Heart left ventricle (tissue), 16 donors: ENCODE measurements at places on chromosomes 16 and 17. TPM values are rescaled to one million over a fixed set of nuclear protein-coding genes. Genes with fewer than 3 reads are reported as not detected.
A peak's percentile ranks its signal among the peaks of the same experiment; 100 is the strongest.

DNA sequence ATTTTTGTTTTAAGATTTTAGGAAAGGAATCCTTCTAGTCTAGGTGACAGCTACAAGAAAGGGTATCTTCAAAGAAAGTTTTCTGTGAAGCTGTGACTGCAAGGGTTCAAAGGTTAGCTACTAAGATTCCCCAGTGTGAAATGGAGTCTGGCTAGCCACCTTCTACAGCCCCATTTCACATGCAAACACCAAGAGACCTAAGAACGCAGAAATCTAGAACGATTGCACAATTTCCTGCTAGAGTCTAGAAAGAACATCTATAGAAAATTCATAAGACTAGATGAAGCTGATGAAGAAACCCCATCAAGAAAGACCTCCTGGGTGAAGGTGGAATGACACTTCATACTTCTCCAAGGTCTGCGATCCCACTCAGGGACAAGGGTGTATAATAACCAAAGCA, 77.1 kb downstream of the STX8 start:
- DNase-seq = no peak

- DNase-seq = no peak
Observed at GRCh38 chr17:81866440-81867169, 4.5 kb downstream of the ARHGDIA start.

- peak; percentile 95 for DNase-seq
Observed at GRCh38 chr17:77429969-77430752, 289.4 kb downstream of the SEC14L1 start.

DNA sequence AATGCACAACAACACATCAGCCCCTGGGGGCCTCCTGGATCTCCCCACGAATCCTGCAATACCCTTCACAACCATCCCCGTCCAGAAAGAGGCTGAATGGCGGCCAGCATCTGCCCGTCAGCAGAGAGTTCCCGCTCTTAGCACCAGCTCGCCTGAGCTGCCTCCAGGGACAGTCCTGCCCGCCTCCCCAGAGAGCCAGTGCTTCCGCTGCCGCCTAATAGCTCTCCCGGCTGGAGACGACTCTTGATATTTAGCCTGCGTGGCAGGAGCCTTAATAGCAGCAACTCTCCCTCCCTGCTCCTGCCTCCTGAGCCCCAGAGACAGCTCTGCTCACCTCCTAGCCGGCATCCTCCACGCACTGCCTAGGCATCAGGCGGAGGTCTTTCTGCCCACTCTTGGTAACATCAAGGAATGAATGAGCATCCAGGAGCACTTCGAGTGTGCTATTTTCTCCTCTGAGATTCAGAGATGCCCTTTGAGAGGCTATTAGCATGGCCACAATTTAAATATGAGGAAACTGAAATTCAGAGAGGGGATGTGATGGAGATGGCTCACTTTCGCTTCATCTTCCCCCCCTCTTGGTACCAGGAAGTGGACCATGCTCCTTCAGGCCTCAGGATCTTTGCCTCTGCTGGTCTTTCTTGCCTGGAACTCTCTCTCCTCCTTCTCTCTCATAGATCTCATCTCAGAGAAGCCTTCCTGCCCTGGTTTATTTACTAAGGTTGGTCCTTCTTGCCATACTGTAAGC, 67.9 kb downstream of the RAI1 start:
- no peak for DNase-seq

- DNase-seq = no peak
Observed at GRCh38 chr16:85028685-85029407, 1.3 kb downstream of the KIAA0513 start.

CACNG1 gene
- total RNA-seq = not detected

NEUROD2 gene
- total RNA-seq = not detected

GRCh38 chr17:15945527-15946191, 729 bp downstream of the ADORA2B start:
- DNase-seq = no peak

DNA sequence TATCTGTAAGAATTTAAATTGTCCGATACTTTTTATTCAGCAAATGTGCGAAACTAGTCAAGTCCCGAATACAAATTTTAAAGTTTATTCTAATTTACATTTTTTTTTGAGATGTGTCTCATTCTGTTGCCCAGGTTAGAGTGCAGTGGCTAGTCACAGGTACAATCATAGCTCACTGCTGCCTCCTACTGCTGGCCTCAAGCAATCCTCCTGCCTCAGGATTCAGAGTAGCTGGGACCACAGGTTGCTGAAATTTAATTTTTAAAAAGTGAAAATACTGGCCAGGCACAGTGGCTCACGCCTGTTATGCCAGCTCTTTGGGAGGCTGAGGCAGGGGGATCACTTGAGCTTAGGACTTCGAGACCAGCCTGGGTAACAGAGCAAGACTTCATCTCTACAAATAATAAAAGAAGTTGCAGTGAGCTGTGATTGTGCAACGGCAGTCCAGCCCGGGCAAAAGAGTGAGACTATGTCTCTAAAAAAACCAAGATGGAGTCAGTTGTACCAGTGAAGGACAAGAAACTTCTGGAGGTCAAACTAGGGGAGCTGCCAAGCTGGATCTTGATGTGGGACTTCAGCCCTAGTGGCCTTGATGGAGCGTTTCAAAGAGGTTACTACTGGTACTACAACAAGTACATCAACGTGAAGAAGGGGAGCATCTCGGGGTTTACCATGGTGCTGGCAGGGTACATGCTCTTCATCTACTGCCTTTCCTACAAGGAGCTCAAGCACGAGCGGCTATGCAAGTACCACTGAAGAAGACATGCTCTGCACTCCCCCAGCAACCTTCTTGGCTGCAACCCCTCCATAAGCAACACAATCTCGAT, 5.6 kb downstream of the POLG2 start:
- no peak for DNase-seq

DNA sequence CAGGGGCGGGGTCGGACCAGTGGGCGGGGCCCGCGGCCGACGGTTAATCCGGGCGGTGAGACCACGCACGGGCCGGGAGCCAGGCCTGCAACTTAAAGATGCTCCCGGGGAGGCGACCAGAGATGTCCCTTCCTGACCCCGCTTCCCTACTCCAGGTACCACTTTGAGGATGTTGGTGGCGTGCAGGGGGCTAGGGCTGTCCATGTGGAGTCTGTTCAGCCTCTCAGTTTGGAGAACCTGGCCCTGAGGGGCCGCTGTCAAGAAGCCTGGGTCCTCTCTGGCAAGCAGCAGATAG, 580 bp downstream of the RANGRF start:
- DNase-seq = no peak

DNA sequence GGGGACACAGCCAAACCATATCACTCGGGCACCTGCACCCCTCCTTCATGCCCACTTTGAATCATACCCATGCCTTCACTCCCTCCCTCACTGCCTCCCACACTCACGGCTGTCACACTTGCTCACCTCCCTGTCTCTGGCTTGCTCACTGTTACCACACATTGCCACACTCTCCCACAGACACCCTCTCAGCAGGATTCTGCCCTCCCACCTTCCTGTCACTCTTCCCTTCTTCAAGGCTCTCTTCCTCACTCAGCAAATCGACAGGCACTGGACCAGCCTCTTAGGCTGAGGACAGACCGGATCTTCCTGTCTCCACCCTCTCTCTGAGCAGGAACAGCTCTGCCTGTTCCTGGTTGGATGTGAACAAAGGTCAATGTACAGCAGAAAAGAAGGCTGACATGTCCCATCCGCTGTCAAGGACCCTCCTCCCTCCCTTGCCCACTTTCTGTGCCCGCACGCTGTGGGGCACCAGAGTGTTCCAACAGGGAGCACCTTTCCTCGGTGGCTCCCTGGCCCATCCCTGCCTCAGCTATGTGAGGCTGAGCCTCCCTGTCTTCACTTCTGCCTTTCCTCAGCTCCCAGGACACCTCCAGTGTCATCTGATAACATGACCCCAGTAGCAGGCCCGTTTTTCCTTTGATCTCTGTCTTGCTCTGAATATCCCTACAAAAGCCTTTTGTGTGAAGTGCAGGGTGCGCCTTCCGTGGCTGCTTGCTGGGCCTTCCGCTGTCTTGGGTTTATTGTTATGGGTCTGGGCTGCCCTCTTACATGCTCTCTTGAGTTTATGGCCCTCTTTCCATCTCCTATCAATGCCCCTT, 47.0 kb downstream of the CCDC182 start:
- no peak for DNase-seq

MPV17L gene
- total RNA-seq = 6.1 TPM

- no peak for DNase-seq
Observed at GRCh38 chr16:4179020-4179419, 62.8 kb upstream of the ADCY9 start.

PRR35 gene
- total RNA-seq = not detected

GRCh38 chr17:72296456-72296855, 175.6 kb downstream of the SOX9 start:
- DNase-seq = no peak

DNA sequence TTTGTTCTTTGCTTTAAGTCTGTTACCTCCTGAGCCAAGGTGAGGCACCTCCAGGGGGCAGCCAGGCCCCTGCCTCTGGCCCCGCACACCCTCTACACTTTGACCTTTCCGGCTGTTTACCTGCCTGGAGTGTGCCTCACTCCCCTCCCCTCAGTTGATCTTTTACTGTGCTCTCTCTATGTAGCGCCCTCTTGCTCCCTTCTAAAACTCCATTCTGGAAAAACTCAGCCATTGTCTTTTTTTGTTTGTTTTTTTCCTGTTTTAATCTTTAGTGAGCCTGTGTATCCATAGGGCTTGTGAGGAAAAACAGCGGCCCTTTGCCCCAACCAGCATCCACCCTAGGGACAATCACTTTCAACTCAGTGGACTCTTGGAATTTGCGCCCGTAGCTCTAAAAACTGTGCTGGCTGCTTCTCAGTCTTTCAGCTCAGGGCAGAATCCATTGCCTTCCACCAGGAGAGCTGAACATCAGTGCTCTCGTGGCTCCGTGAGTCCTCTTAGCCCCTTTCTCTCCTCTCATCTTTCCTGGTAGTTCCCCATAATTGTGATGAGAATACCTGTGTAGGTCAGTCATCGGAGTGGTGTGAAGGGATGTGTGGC, 4.3 kb downstream of the AMDHD2 start:
- DNase-seq = no peak

DNA sequence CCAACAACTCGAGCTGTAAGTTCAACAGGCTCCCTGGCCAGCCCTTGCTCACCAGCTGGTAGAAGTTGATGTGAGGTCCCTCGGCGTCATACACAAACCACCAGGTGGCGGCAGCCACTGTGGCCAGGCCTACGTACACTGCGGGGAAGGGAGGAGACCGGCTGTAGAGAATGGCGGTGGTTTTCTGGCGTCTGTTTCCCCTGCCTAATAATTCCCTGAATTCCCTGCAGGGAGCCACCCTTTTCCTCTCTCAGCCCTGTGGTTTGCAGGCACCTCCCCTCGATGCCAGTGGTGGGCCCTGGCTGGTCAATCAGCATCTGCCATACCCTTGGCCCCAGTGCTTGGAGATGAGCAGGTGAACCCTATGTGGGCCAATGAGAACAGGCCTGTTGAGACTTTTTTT, 18.9 kb upstream of the P2RX1 start:
- peak; percentile 77 for DNase-seq

TEKT5 gene
- 0.51 TPM for total RNA-seq

GRCh38 chr16:86531191-86531545, 20.8 kb downstream of the FOXF1 start:
- DNase-seq = peak; percentile 71

TSPOAP1 gene
- 23.1 TPM for total RNA-seq

DNA sequence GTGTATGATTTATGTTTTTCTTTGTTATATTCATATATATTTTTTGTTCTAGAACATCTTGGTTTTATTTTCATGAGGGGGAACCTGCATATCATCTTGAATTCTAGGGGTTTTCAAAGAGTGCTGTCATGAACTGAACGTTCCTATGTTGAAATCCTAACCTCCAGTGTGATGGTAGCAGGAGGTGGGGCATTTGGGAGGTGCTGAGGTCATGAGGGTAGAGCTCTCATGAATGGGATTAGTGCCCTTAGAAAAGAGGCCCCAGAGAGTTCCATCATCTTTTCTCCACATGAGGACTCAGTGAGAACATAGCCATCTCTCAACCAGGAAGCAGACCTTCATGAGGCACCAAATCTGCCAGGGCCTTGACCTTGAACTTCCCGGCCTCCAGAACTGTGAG, 34.6 kb upstream of the CCDC182 start:
- DNase-seq = no peak

CHST5 gene
- not detected for total RNA-seq

DNA sequence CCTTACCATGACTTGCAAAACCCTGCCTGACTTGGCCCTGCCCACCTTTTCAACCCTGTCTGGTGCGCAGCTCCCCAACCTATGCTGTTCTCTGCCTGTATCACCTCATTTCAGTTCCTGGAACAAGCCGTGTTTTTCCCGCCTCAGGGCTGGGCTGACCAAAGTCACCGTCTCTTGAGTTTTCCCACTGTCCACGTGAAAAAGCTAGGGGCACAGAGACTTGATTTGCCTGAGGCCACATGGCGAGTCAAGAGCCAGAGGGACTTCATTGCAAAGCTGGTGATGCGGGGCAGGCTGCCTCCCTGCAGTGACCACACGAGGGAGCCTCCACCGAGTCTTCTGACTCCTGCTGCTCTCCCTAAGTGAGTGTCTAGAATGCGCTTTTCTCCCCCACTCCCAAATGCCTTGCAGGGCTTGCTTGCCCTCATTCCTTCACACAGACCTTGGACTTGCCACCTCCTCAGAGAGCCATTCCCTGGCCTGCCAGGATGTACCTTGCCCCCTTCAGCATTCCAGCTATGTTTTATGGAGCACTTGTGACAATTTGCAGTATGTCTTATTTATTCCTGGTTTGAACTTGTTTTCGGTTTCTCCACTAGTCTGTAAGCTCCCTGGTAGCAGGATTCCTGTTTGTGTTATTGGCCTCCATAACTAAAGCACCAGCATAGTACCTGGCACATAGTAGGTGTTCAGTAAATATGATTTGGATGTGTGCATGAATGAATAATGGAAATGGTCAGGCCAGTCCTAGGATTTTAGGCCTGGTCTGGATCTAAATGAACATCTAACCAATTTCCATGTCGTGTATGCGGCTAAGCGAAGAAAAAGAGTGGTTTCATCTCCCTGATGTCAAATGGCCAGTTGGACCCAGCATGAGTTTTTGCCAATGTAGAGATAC, 252.3 kb downstream of the SNX29 start:
- peak; percentile 34 for DNase-seq

DNA sequence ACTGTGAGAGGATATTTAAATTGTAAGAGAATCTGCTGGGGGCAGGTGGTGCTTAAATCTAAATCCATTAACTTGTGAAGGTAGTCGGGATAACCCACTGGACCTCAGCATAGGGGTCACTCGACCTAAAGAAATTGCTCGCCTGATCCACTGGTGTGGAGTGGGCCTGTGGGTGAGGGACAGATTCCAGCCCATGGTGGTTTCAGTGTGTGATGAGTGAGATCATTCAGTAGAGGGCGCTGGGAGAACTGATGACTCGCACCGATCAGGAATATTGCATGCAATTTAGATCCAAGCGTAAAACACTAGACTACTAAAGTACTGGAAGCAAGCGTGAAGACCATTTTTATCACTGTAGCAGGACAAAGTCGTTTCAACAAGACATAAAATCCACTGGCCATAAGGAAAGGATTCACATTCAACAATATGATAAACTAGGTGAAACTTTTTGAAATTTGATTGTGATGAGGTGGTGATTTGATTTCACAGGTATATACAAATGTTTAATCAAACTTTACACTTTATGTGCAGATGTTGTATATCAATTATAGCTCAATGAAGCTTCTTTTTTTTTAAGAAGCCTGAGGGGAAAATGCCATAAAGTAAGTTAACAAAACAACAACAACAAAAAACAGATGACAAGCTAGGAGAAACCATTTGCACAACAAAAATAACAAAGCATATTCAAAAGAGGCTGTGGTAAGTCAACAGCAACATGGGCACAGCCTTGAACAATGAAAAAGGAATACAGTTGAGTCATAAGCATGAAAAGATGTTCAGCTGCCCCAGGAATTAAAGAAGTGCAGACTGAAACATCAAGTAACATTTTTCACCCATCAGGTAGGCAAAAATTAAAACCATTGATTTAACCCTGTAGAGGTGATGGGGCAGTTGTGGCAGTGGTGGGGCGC, 7.5 kb upstream of the TMEM170A start:
- DNase-seq = peak; percentile 46
